Right ventricle myocardium superior (tissue), 1 donor: ENCODE measurements at places on chromosomes 2 and 18. TPM values are rescaled to one million over a fixed set of nuclear protein-coding genes. Genes with fewer than 3 reads are reported as not detected.

DNA sequence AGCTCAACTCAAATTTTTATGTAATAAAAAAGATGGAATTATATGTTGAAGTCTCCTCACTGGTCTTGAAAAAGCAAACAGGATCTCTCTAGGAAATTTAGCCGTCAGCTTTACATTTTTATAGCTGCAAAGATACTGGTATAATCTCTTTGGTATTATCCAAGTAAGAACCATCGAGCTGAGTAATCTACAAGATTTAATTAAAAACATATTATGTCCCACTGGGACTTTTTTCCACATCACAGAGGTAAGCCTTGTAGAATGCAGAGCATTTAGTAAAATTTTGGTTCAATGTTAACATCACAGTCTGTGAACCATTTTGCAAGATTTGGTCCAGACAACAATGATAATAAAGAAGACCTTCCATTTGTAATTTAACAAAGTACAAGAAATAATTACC is 162.6 kb upstream of the SLC39A10 start:
- DNase-seq, result no peak

GRCh38 chr18:9827793-9828505 is 57.8 kb upstream of the TXNDC2 start:
- DNase-seq, result peak; percentile 66

DNA sequence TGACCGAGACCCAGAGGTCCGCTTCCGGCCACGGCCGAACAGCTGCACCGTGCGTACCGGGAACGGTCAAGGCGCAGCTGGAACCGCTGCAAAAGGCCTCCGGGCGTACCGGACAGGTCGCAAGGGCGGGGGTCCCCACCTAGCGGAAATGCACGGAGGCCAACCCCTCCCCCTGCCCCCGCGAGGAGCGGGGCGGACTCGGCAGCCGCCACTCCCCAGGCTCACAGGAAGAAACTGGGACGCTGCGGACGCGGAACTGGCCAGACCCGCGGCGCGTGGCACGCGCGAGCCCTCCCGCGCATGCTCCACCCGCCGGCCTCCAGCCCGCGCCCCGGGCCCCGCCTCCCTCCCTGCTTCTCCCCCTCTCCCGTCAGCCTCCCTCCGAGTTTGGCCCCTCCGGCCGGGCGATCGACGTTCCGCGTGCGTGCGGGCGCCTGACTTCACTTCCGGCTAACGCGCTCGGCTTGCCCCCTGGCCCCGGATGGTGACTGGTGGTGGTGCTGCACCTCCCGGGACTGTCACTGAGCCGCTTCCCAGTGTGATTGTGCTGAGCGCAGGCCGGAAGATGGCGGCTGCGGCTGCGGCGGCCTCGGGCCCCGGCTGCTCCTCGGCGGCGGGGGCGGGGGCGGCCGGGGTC is at the start of gene BIRC6:
Gene BIRC6 (plus strand): TSS at position 343 of the 637 bp plus-strand sequence. CDS start 139 bp downstream, at position 482.
- DNase-seq, result peak; percentile 99

GRCh38 chr18:7248877-7249276 is 18.0 kb downstream of the LRRC30 start:
- no peak for DNase-seq

GRCh38 chr2:108605947-108606346 is 71.7 kb downstream of the LIMS1 start:
- no peak for DNase-seq

- DNase-seq, result no peak
Measured at GRCh38 chr18:56929886-56930285, 217.0 kb upstream of the BOD1L2 start.

The CGREF1 gene
- 1.4 TPM for total RNA-seq

The TMBIM1 gene
- 117 TPM for total RNA-seq

The SERPINB12 gene
- total RNA-seq, result not detected

The TSPYL6 gene
- total RNA-seq, result not detected
